ENCODE measurements at places on chromosomes 6 and 20.

GRCh38 chr6:31545291-31545690, 1.1 kb downstream of the ATP6V1G2 start:
- DNase-seq, result no peak

- DNase-seq, result peak; percentile 36
Observed at GRCh38 chr6:27651371-27651732, 178.4 kb upstream of the ZNF184 start.

GRCh38 chr20:60402189-60403058, 444.2 kb downstream of the CDH26 start:
- DNase-seq, result no peak

DNA sequence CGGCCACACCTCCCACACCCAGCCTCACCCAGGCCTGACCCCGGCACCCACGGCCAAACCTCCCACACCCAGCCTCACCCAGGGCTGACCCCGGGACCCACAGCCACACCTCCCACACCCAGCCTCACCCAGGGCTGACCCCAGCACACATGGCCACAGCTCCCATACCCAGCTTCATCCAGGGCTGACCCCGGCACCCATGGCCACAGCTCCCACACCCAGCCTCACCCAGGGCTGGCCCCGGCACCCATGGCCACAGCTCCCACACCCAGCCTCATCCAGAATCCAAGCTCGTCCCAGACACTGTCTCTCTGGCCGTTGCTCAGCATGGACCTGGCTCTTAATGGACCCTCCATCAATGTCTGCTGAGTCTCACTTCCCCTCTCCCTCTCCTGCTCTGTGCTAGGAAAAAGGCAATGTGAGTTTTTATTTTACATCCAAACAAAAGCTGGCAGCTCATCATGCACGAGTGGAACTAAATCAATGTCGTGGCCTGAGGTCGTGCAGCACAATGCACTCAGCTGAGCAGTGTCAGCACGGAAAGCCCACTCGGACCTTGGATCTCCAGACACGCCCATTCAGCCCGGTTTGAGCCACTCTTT, 36.1 kb downstream of the NINL start:
- DNase-seq, result no peak

DNA sequence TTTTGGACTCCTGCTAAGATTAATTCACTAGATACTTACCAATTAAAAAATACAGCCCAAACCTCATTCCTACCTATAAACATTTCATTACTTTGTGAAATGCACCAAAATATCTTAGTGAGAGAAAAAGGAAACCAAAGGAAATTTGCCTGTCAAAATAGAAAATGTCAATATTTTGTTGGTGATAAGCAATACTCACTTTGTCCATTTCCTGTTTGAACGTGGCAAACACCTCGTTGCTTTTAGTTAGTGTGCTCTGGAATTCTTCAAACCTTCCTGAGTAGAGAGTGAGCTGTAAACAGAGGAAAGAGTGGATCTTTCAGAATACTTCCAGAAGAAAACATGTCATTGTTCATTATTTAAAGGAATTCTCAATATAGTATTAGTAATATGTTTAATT, 44.2 kb downstream of the TXLNB start:
- no peak for DNase-seq

DNA sequence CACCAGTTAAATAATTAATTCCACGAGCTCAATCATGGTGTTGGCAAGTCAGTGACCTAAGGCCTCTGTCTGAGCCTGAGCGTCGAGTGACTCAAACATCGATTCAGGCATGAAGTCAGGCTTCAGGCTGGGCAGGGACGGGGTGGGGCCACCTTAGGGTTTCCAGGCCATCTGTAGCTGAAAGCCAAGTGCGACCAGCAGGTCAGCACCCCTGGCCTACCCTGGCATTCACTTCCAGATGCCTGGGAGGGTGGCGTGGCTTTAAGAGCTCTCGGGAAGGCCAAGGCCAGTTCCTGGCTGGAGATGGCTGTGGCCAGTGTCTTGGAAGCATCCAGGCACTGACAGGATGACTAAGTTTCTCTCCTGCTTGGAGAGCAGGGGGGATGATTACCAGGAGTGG, 113.4 kb downstream of the DACT2 start:
- DNase-seq, result no peak

DNA sequence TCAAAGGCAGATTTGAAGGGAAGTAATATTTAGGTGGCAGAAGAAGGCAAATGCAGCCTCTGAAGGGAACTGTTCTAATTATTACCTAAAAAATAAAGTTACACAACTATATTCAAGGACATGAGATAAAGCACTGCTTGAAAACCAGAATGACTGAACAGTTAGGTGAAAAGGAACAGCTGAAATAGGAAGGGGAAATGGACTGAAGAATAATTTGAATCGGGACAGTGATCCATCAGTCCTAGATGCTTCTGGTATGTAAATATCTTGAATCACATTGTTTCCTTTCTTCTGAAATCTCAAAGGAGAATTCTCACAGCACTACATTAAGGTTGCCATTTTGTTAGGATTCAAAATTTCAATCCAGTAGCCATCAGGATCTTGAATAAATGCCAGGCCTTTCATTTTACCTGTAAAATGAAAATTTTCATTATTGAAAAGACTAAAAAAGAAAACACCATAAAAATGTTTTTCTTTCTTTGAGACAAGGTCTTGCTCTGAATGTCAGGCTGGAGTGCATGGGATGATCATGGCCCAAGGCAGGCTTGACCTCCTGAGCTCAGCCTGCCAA, 25.9 kb downstream of the GLO1 start:
- DNase-seq, result no peak

GRCh38 chr6:38617856-38618255, 21.9 kb downstream of the BTBD9 start:
- no peak for DNase-seq

DNA sequence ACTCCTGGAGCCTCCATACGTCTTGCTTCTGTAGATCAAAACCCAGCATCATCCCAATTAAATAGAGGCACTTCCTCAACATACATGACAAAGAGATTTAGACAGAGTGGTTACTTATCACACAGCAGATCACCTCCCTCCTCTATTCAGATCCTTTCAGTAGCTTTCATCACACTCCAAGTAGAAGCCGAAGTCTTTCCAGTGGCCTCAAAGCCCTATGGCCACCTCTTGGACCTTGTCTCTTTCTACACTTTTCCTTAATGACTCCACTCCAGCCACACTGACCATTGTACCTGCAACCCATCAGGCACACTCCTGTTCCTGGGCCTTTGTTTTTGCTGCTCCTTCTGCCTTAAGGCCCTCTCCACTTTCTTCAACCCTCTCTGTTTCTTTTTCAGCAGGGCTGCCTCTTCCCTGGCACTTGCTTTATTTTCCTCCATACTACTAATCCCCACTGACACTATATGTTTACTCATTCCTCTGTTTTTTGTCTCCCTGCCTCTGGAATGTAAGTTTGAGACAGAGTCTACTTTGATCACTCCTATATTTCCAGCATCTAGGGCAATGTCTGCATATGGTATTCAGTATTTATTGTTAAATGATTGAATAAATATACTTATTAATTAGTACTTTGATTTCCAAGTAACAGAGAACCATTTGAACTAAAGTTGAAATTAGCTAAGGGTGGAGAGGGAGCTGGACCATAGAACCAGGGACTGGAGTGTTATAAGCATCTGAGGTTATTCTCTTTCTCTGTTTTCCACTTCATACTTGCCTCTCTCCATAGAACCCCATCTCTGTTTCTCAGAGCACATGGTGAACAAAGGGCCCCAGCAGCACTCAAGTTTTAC, 43.4 kb upstream of the TRAM2 start:
- DNase-seq, result no peak

GRCh38 chr6:20340068-20340848, 61.4 kb upstream of the E2F3 start:
- DNase-seq, result no peak

DNA sequence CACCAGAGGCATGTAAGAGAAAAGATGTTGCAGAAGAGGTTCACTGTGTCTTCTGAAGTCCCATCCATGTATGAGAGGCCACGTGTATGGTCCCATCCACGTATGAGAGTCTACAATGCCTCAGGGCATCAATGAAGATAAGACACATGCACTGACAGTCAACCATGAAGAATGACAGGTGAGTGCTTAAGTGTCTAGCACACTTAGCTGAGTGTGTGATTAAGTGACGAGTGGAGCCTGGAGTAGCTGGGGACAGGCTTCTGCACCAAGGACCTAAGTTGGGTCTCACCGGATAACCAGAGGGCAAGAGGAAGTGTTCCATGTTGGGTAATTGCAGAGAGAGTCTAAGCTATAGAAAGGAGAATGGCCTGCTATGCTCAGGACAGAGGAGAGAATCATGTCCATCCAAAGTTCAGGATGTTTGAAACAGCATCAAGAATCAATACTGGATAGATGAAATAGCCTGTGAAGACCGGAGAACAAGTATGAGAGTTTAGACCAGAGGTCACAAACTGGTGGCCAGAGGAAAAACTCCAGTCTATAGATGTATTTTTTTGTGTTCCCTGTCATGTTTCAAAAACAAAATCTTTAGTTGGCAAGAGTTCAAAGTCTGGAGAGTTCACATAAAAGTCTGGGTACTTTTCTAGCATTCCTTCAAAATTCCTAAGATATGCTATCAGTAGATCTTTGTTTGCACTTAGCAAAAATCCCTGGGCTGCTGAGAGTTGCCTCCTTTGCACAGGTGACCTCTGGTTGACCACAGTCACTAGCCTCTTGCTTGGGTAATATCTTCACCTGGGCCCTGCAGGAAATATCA, 165.8 kb downstream of the KIF16B start:
- no peak for DNase-seq

DNA sequence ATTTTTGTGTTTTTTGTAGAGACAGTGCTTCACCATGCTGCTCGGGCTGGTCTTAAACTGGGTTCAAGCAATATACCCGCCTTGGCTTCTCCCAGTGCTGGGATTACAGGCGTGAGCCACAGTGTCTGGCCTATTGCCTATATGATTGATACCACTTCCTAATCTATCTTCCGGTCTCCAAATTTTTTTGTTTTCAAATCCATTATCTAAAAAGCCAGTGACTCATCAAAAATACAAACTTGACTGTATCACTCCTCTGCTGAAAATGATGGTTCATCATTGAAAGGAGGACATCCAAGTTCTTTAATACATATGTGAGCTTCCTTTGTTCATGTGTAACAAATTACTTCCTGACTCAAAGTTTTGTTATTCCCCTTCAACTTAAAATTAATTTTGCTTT, 35.5 kb downstream of the FAM8A1 start:
- no peak for DNase-seq

GRCh38 chr6:13763740-13764381, 50.5 kb downstream of the MCUR1 start:
- DNase-seq, result no peak

- DNase-seq, result no peak
Observed at GRCh38 chr6:30175765-30176164, 12.4 kb downstream of the TRIM15 start.

DNA sequence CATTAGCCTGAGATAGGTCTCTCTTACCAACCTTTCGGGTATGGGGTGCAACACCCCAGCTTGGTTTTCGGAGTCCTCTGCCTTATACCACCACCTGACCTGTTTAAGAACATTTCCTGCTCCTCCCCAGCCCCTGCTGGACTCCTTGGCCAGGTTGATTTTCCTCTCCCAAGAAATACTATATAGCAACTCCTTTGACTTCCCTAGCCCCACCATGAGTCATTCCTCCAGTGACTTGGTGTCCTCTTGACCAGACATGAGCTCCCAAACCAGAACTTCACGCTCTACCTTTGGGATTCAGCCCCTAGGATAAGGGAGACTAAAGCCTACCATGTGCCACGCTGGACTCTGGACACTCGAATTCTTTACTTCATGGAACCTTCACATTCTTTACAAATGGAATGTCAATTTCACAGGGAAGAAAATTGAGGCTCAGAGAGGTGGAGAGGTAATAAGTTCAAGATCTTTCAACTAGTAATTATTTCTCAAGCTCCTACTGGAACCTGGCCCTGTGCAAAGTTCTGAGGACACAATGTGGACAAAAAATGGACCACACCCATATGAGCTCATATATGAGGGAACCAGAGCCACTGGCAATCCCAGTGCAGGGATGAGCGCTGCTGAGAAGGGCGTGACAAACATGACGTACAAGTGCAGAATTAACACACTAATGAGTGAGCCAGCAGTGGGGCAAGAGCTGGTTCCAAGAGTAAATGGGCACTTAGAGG, 48.2 kb downstream of the SIRPA start:
- no peak for DNase-seq

GRCh38 chr20:33837096-33837830, 26.1 kb downstream of the CHMP4B start:
- no peak for DNase-seq

DNA sequence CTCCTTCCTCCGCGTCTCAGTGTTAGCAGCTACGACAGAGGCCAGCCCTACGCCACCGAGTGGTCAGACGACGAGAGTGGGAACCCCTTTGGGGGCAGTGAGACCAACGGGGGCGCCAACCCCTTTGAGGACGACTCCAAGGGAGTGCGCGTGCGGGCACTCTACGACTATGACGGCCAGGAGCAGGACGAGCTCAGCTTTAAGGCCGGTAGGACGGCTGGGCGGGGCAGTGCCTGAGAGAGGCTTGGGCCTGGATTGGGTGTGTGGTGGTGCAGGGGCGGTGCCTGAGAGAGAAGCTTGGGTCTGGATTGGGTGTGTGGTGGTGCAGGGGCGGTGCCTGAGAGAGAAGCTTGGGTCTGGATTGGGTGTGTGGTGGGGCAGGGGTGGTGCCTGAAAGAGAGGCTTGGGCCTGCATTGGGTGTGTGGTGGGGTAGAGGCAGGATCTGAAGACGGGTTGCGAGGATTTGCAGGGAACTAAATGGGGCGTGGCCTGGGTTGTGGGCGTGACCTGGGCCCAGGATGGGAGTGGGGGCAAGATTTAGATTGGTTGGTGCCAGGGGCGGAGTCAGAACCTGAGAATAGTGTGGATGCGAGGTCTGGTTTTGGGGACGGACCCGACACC, 24.4 kb downstream of the SPDEF start:
- DNase-seq, result no peak

DNA sequence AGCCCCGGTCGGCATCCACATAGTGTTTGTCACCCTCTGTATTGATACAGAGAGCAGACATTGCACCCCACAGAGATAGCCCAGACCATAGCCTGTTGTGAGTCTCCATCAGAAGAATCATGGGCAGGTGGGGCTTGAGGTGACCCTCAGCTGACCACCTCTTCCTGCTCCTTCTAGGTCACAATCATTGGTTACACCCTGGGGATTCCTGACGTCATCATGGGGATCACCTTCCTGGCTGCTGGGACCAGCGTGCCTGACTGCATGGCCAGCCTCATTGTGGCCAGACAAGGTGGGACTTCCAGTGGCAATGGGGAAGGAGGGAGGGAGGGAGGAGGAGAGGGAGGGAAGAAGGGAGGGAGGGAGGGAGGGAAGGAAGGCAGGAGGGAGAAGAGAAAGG, 61.4 kb upstream of the RIN2 start:
- no peak for DNase-seq
